RKO (cell line): ENCODE measurements at places on chromosomes 4 and X.
A peak's percentile ranks its signal among the peaks of the same experiment; 100 is the strongest.

DNA sequence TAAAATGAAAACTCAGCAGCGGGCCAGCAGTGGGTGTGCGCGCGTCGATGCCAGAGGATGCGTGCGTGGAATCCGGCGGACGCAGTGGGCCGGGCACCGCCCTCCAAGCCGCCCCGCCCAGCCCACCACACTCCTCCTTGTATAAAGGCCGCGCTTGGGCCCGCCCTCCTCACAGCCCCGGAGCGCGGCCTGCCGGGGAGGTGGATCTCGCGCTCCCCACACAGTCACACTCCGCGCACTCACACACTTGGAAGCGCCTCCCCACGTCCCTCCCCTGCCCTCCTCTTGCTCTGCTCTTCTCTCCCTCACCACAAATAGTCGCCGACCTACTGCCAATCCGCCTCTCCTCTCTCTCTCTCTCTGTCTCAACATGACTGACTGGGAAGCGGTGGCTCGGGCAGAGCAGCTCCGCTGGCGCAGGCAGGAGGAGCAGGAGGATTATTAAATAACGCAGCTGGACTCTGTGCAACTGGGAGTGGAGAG lies at the start of gene CCSER1:
Gene CCSER1 (plus strand): TSS at position 172 of the 483 bp plus-strand sequence.
- peak; percentile 65 for DNase-seq

DNA sequence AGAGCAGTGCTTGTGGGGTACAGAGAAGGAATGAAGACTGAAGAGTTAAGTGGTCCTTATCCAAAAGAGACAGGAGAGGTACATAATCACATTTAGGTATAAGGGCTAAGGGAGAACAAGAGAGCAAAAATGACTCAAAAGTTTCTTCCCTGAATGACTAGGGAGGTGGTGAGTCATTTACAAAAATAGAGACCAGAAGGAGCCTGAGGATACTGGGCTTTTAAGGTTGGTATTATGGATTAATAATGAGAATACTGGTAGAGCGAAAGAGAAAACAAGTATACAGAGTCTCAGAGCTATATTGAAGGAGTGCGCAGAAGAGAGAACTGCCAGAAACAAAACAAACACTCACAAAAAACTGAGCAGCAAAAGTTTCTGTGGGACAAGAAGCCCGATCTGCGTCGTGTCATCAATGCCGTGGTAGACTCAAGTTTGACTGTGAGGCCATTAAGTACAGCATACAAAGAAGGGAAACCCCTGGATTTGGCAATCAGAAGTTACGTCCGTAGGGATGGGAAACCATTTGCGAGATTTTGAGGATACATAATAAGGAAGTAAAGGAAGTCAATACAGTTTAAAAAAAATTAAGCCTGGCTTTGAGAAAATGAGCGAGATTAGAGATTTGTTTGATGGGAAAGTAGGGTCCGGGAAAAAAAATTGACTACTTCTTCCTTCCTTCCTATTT lies 129.1 kb upstream of the STIM2 start:
- peak; percentile 5 for DNase-seq

DNA sequence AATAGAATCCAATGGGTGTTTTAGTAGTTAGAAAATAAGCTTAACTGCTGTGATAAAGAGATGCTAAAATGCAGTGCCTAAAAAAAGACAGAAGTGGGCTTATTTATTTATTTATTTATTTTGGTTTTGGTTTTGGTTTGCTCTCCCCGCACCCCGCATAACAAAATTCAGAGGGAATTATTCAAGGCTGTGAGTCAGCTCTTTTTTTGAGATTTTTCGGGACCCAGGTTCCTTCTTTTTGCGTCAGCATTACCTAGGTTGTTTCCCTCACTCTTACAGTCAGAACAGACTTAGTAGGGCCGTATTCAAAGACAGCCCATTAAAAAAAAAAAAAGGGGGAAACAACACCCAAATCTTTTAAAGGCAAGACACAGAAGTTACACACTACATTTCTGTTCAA lies 1495.5 kb upstream of the ADGRL3 start:
- no peak for DNase-seq

DNA sequence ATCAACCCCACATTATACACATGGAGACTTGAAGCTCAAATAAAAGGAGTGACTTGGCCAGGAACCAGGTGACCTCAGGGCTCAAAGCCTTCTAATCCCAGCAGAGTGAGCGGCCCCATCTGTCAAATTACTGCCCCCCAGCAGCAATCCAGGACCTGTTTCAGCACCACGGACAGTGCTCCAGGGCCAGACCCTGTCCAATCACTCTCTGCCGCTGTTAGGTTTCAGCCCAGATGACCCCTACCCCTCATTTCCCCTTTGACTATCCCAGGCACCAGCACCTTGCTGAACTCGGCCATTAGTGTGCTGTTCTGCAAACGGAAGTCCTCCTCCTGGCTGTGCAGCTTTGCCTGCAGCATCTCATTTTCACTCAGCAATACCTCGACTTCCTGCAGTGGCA lies 5.1 kb downstream of the GRIPAP1 start:
- DNase-seq = no peak

DNA sequence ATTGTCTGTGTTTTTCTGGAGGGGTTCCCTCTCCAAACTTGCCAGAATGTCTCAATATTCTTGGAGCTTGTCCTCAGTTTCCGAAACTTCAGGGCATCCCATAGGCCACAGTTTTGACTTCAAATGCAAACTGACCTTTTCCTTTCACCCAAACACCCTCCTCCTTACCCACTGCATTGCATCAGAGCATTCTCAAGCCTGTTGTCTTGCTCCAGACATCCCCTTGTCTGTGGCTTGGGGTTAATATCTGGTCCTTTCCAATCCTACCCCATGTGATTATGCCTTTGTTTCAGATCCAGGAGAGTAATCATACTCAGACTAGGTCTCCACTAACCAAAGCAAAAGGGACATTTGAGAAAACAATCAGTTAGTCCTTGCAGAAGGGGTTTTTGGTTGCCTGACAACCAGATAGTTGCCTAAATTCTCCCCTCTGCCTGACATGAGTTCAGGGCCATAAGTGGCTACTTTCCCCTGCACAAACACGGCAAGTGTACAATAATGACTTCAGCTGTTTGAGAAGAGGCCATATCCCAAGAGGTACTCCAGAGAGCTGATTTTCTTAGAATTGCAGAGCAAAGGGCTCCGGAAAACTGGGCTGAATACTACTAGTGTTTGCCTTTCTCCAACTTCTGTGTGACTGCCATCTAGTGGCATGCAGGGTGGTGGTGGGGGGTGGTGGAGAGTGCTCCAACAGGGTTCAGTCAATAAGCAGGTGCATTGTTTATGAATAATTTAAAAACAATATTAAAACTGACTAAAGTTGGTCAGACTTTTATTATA lies 130.2 kb downstream of the CHRDL1 start:
- peak; percentile 45 for DNase-seq

GRCh38 chr4:142218726-142219125 lies 582.3 kb downstream of the IL15 start:
- no peak for DNase-seq

DNA sequence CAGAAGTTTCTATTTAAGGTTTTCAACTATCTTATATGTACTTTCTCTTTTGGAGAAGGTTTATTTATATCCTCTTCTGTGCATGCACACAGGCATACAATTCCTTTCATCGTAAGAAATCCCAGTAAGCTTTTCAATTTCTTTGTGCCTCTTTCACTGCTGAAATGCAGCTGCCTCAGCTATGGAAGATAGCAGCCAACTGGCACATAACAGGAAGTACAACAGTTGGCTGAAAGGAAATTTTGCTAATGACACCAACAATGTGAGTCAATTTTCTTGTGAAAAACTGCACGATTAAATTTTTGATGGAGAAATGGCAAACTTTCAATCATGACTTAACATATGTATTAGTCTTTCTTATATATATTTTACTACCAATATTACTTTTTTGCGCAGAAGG lies 74.5 kb upstream of the PAQR3 start:
- no peak for DNase-seq

- DNase-seq = no peak
These were observed 10.2 kb downstream of the CBR4 start for GRCh38 chr4:168999809-169000208.

DNA sequence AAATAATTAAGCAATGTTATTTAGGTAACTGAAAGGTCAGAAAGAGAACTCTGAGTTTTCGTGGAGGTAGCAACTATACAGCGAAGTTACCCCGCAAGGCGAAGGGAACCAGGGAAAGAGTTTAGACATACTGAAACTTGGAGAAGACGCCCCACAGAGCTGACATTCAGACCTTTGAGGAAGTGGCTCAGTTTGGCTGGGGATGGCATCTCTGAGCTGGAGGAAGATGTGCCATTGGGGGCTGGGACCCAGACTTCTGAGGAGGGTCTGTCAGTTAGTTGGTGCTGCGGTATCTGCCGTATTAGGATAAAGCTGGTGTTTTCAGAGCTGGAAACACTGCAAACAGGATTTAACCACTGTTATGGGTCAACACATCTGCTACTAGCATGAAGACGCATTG lies 156.6 kb downstream of the ANKRD50 start:
- no peak for DNase-seq

DNA sequence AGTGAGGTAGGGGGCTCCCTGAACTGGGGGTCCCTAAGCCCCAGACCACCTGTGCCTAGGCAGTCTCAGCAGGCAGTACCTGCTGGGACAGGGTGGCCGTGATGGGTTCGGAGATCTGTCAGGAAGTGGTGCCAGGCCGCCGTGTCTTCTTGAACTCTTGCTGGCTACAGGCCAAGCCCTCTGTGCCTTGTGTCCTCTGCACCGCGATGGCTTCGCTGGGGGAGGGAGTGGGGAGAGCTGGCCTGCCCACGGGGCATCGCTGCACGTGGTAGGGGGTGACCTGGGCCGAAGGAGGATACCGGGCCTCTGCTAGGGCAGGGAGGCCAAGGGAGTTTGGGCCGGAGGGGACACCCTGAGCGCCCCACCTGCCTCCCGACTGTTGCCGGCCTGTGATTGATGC lies 96.7 kb upstream of the NKX1-1 start:
- no peak for DNase-seq

- no peak for DNase-seq
These were observed 44.2 kb upstream of the PCDH18 start for GRCh38 chr4:137576446-137576845.

DNA sequence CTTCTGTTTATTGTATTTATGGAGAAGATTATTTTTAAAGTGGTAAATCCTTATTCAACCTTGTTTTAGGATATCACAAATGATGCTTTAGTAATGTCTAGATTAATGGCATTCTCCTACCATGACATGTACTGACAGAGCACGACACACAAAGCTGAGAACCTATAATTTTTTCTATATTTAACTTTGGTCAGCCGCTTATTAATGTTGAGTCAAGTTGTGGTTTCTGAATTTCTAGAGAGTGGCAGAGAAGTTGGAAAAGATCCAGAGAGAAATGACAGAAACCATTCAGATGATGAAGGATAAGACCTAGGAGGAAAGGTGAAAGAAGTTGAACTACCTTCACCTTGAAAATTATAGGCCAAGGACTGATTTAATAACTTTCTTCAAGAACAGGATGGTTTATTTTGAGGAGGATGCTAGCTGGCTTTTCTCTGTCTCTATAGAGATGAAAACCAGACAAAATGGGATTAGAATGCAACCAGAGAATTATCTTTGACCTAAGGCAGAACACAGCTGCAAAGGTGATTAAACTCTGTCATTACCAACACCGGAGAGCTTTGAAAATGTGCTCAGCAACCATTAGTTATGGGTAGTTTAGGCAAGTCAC lies 62.6 kb upstream of the TSPAN5 start:
- DNase-seq = peak; percentile 72

DNA sequence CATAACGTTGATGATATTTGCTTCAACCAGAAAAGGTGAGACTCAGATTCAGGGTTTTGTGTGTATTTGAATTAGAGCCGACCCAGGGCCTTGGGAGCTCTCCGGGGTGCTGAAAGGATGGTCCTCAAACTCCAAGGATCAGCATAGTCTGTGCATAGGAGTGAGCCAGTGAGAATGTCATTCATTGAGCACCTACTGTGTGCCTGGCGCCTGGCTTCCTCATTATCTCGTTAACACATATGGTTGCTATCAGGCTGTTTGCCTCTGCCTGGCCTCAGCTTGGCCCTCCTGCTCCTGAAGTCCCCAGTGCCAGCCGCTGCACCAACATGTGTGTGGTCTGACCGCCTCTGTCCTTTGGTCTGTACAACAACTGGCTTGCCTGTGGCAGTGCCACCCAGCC lies 25.1 kb upstream of the JAKMIP1 start:
- peak; percentile 30 for DNase-seq

DNA sequence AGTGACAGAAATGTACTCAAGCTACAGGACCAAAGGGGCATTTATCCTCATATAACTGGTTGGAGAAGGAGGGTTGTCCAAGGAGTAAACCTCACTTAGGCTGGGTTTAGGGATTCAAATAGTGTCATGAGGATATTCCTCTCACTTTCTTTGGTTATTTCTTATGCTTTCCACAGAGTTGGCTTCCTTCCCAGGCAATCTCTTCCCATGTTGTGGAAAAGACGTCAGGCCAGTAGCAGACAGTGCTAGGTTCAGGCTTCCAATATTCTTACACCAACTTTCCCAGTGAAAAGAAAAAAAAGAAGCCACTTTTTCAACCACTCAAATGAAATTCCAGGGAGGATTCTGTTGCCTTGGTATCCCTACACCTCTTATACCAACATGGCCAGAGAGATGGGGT lies 653.0 kb downstream of the C4orf33 start:
- no peak for DNase-seq

- DNase-seq = peak; percentile 26
These were observed 26.7 kb downstream of the BCLAF3 start for GRCh38 chrX:19964017-19964710.

DNA sequence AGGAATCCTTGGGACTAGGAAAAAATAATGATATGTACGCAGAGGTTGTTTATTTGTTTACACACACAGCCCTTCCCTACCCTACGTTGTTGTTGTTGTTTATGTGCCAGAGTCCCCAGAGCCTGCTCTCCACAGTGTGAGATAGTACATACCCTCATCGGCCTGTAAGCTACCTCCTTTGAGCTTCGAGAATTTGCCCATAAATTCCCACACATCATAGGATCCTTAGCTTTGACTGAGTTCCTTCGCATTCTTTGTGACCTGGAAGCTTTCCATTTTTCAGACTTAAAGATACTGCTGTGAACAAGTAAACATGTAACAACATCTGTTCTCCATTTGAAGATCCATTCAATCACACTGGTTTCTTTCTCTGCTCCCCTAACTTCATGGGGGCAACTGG lies 114.5 kb downstream of the IRF2 start:
- DNase-seq = no peak

GRCh38 chrX:139801397-139801813 lies 93.4 kb upstream of the MCF2 start:
- no peak for DNase-seq

DNA sequence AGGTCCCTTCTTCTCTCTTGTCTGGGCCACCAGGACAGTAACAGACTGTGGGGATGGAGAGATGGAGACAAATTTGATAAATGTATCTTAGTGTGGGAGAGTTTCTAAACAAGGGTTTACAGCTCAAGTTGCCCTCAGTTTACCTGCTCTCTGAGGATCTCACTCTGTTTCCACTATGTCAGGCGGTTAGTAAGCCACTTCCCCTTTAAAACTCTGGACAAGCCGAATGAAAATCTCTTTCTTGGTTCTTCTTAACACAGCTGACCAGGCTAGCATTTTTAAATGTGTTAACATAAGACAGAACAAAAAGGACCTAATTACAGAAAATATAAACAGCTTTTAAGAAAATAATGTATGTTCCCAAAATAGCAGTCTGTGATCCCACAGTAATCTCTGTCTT lies 2.9 kb upstream of the SCARB2 start:
- no peak for DNase-seq

GRCh38 chr4:24816797-24817196 lies 21.4 kb downstream of the SOD3 start:
- DNase-seq = no peak

GRCh38 chr4:53693909-53694308 lies 102.6 kb upstream of the LNX1 start:
- no peak for DNase-seq

- DNase-seq = no peak
These were observed 34.6 kb downstream of the BCLAF3 start for GRCh38 chrX:19956306-19956705.
